ENCODE measurements at places on chromosomes 5 and 9.

DNA sequence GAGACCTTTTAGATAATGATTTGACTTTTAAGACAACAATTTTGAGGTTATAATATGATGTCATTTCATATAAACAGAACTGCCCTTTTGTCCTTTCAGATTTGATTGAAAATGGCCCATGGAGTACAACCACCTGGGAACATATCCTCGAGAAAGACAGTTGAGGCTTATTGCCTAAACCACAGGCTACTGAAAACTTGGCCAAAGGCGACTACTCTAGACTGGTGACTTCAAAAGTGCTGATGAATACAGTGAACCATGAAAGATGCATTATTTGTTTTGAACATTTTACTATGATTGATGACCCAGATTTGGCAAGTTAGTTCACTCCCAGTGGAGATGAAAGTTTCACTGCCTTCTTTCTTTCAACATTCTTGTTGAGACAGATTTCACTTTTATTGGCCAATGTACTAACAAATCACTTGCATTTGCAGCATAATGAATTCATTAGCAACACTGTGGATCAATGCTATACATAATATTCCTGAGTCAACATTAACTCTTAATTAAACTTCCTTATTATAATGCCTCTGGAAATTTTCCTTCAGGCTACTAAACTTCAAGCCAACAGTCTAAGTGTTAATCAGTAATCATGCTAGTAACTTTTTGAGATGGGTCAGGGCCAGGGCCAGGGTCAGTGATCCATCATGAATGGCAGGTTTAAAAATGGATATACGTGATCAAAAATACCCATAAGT lies 480.3 kb downstream of the RAB3C start:
- peak overlapping the region; percentile 24 for H3K27ac ChIP-seq
- no peak overlapping the region for H3K4me3 ChIP-seq
- no peaks in the 10 kb centered on the region for H3K36me3 ChIP-seq
- H3K27me3 ChIP-seq = no peaks in the 10 kb centered on the region
- no peaks in the 10 kb centered on the region for H3K4me1 ChIP-seq

- no peak overlapping the region for H3K4me3 ChIP-seq
- DNase-seq = no peak
- H3K4me1 ChIP-seq = peaks cover 20% of the 10 kb centered on the region
- no peaks in the 10 kb centered on the region for H3K36me3 ChIP-seq
- no peaks in the 10 kb centered on the region for H3K27me3 ChIP-seq
- no peak overlapping the region for H3K27ac ChIP-seq
Observed at GRCh38 chr5:72245546-72245945, 74.5 kb downstream of the MRPS27 start.

DNA sequence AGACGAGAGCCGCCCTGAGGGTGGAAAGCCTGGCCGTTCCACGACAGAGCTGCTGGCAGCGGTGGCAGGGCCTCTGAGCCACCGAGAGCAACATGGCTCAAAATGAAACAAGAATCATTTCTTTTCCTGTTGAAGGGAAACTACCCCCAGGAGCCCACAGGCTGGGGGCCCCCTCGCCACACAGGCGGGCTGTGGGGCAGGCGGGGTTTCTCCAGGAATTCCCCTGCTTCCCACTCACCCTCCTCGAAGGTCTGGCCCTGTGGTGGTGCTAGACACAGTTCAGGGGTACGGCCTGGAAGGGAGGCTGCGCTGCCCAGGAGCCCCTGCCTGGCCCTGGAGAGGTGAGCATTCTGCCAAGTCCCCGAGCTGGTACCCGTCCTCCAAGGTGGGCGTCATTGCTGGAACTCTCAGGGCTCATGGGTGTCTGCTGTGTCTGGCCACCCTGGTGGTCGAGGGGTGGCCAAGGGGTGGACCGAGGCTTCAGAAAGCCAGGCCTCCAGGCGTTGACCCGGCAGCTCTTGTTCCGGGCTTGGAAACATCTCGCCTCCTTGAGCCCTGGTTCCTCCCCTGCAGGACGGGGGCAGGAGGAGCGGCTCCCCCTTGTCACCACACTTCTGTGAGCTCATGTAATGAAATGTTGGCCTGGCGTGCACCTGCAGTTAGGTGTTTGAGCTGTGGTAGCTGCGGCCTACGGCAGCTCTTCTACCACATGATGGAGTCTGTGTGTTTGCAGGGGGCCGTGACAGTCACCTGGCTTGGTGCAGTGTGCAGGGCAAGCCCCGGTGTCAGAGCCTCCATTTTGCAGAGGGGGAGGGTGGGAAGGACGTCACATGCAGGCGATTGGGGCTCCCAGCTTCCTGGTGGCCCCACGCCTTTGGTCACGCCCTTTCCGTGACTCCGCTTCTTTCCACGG lies 65.3 kb downstream of the RXRA start:
- DNase-seq = no peak
- H3K4me1 ChIP-seq = peaks cover 21% of the 10 kb centered on the region
- H3K36me3 ChIP-seq = no peaks in the 10 kb centered on the region
- H3K4me3 ChIP-seq = no peak overlapping the region

DNA sequence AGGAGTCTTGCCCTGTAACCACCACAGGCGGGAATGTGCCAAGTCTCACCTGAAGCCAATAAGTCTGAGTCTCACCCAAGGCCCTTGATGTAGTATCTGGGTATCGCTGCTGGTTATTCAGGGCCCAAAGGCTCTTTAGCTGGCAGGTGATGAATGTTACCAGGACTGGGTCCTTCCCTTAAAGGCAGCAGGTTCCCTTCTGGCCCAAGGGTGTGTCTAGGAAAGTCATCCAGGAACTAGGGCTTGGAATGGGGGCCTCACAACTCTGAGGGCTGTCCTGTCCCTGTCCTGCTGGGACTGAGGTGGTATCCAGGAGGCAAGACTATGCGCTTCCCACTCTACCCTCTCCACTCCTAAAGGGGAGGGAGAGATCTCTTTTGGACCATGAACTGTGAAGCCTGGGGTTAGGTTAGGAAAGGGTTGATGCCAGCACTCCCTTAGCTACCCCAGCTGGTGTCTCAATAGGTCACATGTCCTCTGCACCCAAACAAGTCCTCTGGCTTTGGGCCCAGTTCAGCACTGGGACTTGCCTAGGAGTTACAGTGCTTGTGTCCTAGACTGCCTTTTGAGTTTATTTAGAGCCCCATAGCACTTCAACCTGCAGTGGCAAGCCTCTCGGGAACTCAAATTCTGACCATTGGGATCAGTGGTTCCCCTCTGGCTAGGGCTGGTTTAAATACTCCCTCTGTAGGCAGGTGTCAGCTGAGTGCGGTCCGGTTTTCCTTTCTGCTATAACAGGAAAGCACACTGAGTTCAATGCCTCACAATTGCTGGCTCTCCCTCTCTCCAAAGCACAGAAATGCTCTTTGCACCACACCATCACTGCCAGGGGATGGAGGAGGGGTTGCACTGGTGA lies 22.5 kb upstream of the RANBP3L start:
- H3K27ac ChIP-seq = no peak overlapping the region
- no peaks in the 10 kb centered on the region for H3K36me3 ChIP-seq
- no peak for DNase-seq
- no peak overlapping the region for H3K4me3 ChIP-seq
- no peaks in the 10 kb centered on the region for H3K4me1 ChIP-seq

GRCh38 chr5:122385286-122385685 lies 73.2 kb downstream of the SNCAIP start:
- no peaks in the 10 kb centered on the region for H3K36me3 ChIP-seq
- no peak overlapping the region for H3K4me3 ChIP-seq
- no peak overlapping the region for H3K27ac ChIP-seq
- H3K27me3 ChIP-seq = no peaks in the 10 kb centered on the region
- DNase-seq = no peak
- no peaks in the 10 kb centered on the region for H3K4me1 ChIP-seq

Data from pancreas (tissue), 10 donors.